Progenitor cell of endocrine pancreas (in vitro differentiated cells): ENCODE measurements at places on chromosomes 3 and 15. TPM values are rescaled to one million over a fixed set of nuclear protein-coding genes. Genes with fewer than 3 reads are reported as not detected.
A peak's percentile ranks its signal among the peaks of the same experiment; 100 is the strongest.

DNA sequence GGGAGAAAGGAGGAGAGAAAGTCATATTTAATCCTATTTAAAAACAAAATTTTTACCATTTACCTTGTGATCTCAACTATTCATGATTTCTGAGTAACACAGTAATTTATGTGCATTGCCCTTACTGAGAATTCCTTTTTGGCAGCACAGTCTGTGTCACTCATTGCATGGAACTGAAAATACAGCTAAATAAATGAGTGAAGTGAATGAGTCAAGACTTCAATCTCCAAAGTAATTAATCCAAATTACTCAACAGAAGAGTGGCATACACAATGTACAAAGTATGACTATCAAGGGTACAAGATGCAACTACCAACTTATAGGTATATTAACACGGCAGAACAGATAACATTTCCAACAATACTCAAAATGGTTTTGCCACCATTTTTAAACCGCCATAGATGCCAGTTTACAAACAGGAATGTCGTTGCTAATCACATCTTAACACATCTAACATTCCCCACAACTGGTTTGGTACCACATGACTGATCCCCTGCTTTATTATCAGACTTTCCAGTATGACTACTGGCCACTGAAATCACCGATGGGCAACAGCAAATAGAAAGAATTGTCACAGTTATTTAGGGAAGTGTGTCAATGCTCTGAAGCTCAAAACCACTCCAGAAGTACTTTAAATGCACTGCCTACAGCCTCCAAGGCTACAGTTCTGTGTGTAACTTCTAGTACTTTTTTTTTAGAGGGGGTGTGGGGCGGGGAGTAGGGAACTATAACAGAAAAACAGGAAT is 410.4 kb downstream of the SHQ1 start:
- DNase-seq: no peak

GRCh38 chr3:133956982-133957381 is 61.3 kb upstream of the RAB6B start:
- DNase-seq: no peak

DNA sequence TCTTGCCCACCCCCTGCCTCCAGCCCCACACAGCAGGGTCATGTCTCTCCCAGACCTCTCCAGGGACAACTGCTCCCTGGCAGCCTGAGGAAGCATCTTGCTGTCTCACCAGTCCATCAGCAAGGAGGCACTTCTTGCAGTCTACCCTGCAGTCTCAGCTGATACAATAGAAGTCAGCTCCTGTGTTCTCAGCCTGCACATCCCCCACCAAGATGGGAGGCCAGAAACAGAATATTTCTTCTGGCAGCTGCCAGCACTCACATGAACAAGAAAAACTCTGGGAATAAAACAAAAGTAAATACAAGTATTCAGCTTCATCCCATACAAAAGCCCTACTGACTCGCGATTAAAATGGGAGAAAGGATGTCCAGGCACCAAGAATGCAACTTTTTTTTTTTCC is 457.4 kb upstream of the PROK2 start:
- DNase-seq: no peak

The GPR156 gene
- 0.41 and 0.89 TPM in 2 replicates for total RNA-seq

DNA sequence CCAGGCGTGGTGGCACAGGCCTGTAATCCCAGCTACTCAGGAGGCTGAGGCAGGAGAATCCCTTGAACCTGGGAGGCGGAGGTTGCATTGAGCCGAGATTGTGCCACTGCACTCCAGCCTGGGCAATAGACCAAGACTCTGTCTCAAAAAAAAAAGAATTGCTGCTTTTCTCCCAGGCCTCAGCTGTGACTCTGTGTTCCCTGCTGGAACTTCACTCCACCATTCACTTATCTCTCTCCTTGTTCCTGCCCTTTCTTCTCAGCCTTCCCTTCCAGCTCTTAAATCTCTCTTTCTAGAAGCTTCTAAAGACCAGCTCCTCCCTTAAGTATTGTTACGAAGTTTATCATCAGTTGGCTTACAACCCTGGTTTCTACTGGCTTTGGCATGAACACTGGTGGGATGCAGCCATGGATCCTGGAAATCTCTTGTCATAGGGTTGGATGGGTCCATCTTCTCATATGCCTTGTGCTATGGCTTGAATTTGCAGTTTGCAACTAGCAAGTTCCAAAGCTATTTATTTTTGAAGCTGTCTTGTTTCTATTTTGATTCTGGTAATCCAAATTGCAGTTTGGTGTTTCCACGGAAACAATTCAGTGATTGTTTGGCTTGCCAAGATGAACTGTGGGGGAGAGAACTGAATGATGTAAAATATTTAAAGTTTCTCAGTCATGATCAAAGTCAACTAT is 10.5 kb downstream of the C3orf62 start:
- no peak for DNase-seq

The DZIP1L gene
- total RNA-seq: 81.9 and 85.7 TPM in 2 replicates

The EDEM1 gene
- total RNA-seq: 24.1 and 25.4 TPM in 2 replicates

DNA sequence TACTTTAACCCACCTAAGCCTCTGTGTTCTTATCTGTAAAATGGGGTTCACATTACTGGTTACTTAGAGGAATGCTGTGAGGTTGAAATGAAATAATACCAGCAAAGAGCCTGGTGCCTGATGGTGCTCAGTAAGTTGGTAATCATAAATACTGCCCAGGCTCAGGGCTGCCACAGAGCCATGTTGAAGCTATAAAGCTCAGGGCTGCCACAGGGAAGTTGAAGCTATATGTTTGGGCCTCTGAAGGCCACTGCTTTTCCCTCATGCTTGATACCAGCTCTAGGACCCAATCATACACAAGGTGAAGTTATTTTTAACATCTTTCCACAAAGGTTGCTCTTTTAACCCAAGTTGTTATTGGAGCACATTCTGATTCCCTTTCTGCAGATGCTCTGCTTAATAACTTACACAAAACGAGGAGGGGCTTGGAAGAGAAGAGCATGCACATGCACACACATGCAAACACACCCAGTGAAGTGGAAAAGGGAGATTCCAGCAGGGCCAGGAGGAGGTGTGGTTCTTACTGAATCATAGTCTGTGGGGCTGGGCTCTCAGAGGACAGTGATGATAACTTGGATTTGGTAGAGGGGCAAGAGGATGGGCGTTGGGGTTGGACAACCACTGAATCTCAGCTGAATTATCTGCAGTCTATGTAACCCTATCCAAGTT is 17.4 kb downstream of the PARP14 start:
- no peak for DNase-seq

- no peak for DNase-seq
Observed at GRCh38 chr3:150535204-150535603, 11.1 kb downstream of the SERP1 start.

The SAMD7 gene
- not detected in 2 replicates for total RNA-seq

The DNAH12 gene
- total RNA-seq: 1.1 and 1.2 TPM in 2 replicates

The HESX1 gene
- total RNA-seq: 0.80 and 0.96 TPM in 2 replicates

DNA sequence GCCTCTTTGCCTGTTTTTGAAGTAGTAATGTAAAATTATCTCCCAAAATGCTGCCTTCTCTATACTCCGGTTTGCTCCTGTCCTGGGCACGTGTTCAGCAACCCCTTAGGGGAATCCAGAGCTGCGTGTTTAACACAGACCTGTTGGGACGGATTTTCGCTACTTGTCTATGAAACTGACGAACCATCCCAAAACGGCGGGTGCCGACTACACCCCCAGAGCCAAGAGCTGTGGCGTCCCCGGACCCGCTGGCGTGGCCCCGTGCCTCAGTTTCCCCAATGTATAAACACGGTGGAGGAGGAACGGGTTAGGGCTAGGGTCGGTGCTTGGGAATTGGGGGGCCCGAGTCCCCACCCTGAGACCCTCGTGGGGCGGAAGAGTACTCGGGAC is 473 bp downstream of the FHIT start:
- DNase-seq: peak; percentile 14

DNA sequence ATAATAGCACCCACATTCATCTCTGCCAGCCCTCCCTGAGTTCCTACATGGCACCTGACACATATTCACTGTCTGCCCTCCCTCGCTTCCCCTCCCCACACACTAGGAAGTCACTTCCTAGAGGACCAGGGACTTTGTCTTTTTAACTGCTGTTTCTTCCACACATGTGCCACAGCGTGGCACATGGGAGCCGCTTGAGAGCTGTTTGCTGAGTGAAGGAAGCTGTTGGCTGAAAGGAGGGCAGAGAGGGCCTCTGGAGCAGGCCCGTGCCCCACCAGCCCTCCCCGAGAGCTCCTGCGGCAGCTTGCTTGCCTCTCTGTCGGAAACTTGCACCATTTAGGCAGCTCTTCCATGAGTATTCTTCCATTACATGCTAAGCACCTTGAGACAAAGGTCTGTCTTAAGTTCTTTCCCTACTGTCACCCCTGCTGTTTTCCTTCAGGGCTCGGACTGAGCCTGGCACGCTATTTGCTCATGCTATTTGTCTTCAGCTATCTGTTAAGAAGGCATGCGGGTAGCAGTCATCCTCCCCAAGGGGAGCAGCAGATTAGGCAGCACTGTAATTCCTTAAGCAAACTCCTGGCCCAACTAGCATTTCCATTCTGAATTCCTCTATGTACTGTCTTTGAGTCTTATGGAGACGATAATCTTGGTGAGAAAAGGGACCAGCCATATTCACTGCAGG is 72.2 kb downstream of the CACNA1D start:
- no peak for DNase-seq

- DNase-seq: no peak
Observed at GRCh38 chr3:158105710-158106253, 438 bp downstream of the SHOX2 start.

The ITIH3 gene
- 0.87 and 1.2 TPM in 2 replicates for total RNA-seq

DNA sequence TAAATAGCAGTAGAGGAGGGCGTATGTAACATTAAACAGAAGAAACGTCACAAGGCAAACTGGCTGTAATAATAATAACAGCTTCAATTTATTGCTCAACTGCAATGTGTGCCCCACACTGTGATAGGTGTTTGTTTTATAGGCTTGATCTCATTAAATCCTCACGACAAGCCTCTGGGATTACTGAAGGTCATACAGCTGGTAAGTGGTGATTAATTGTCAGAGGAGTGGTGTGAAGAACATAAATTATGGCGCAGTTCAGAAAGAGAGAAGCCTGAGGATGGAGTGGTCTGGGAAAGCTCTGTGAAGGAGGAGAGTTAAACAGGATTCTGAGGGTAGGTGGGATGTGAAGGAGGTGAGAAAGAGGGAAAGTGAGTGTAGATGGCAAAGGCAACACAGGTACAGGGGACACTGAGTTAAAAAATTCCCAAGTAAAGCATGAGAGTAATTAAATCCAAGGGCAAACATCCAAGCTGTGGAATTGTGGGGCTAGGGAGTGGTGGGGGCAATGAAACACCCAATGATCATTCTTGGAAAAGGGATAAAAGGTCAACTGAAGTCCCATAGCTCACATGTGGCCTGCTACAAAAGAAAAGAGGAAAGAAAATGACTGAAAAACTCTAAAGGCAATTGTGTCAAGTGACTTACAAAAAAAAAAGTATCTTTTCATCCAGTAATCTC is 16.5 kb upstream of the GLCE start:
- DNase-seq: no peak

DNA sequence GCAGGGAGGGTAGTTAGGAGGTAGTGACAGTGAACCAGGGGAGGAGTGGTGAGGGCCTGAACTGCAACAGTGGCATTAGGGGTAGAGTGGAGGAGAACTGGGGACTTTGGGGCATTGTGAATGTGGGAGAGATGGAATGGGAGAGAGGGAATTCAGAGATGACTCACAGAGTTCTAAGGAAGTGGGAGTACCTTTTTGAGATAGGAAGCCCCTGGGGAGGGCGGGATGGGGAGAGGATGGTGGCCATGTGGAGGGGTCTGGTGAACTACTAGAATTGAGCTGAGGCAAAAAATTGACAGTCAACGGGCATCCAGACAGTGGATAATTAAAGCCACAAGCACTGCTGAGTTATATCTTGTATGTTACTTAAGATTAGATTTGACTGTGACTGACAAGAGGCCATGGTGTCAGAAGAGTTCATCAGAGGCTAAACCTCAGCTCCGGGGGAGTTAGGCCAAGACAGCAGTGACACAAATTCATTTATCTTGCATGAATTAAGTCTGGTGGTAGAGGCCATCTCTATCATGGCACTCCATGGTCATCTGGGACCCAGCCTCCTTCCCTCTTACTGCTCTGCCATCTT is 34.0 kb downstream of the PLEKHO2 start:
- no peak for DNase-seq

DNA sequence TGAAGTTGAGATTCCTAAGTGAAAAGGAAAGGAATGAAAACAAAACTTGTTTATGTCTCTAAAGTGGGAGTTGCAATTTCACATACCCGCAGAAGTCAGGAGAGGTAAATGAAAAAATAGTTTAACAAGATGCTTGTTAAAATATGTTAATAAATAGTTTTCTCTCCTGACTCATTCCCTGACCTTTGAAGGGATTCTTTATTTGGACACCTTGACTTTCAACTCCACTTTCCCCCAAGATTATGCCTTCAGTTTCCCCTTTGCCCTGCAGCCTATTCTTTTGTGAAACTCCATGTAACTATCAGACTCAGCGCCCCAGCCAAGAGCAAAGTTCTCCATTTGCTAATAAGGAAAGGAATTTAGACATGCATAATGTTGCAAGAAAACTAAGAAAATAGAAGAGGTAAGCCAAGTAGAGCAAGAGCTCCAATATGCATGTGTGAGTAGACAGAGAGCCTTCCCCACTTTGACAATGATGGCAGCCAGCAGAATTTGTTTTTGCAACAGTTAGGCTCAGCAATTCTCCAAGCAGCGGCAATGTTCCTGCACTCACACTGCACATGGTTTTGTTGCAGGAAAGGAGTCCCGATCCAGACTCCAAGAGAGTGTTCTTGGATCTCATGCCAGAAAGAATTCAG is 61.2 kb downstream of the CD200 start:
- no peak for DNase-seq

- DNase-seq: no peak
Observed at GRCh38 chr3:128786434-128787020, 60.5 kb downstream of the RAB7A start.

The CMTM8 gene
- total RNA-seq: 33.8 and 39.1 TPM in 2 replicates

The ARHGEF26 gene
- 10.0 and 10.8 TPM in 2 replicates for total RNA-seq

The AMIGO3 gene
- 0.86 TPM in 1 of 2 replicates, not detected in the other for total RNA-seq

DNA sequence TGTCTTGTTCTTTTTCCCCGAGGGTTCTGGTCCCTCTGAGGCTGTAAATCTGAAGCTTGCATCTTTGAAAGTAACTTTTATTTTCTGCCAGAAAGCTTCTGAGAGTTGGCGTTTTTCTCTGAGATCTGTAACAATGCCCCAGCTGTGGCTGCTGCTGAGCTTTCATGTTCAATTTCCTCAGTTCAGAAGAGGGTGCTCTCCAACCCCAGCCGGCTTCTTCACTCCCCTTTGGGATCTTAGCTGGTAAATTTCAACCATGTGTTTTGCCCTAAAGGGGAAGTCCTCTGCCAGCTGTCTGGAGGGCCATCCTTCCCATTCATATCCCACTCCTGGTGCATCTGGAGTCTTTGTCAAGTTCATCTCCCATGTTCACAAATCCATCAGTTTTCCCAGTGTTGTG is 18.3 kb upstream of the CFAP100 start:
- no peak for DNase-seq

DNA sequence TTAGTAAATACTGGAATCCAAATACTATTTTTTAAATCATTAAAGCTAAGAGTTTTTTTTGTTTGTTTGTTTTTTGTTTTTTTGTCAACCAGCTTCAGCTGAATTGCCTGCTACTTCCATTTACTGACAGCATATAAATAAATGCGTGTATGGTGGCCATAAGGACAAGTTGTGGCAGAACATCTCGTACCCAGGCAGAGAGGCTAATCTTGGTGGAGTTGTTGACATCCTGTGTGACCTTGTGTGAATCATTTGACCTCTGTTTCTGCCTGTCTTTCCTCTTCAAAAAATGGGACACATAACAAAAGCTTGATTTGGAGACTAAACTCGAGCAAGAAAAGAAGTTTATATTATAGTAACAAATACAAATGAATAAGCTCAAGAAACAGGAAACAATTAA is 734.2 kb downstream of the MCTP2 start:
- DNase-seq: no peak

The SPINT1 gene
- 213 and 217 TPM in 2 replicates for total RNA-seq
